Kidney (tissue), 22 donors: ENCODE measurements at places on chromosomes 5 and 9. TPM values are rescaled to one million over a fixed set of nuclear protein-coding genes. Genes with fewer than 3 reads are reported as not detected.
A peak's percentile ranks its signal among the peaks of the same experiment; 100 is the strongest.

Gene SEMA5A
- total RNA-seq: 23.3 TPM

Gene RASEF
- total RNA-seq: 11.9 TPM

Gene TMEM252
- 111 TPM for total RNA-seq

Gene NR4A3
- total RNA-seq: 9.1 TPM

Gene CCDC192
- total RNA-seq: not detected

Gene RNF183
- total RNA-seq: 3.6 TPM

Gene EGFL7
- 140 TPM for total RNA-seq

Gene SLC9A3
- total RNA-seq: 10.5 TPM

Gene FOXD4
- total RNA-seq: 0.60 TPM

Gene DMRTA1
- total RNA-seq: 2.3 TPM

DNA sequence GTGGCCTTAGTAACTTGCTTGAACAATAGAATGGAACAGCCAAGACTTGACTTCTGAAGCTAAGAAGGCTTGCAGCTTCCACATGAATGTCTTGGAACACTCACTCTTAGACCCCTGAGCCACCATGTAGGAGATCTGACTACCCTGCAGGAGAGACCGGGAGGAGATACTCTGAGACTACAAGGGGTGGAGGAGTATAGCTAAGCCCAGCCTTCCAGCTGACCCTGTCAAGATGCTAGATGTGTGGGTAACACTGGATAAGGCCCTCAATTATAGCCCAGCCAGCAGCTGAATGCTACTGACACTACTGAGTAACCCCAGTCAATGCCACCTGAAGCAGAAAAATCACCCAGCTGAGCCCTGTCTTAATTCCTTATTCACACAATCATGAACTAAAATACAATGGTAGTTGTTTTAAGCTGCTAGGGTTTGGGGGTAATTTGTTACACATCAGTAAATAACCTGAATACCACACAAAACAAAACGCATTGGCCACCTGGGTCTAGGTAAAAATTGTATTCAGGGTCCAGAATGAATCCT, 180.9 kb downstream of the FSTL4 start:
- H3K4me1 ChIP-seq: no peaks in the 10 kb centered on the region
- no peaks in the 10 kb centered on the region for H3K27me3 ChIP-seq
- no peak overlapping the region for H3K27ac ChIP-seq
- no peak overlapping the region for H3K4me3 ChIP-seq
- no peaks in the 10 kb centered on the region for H3K36me3 ChIP-seq

GRCh38 chr5:67020096-67020615, 176.4 kb downstream of the CD180 start:
- DNase-seq: no peak
- H3K27me3 ChIP-seq: no peaks in the 10 kb centered on the region
- H3K4me1 ChIP-seq: peaks cover 3% of the 10 kb centered on the region
- no peaks in the 10 kb centered on the region for H3K36me3 ChIP-seq

- H3K4me1 ChIP-seq: no peaks in the 10 kb centered on the region
- H3K4me3 ChIP-seq: no peak overlapping the region
- H3K27ac ChIP-seq: no peak overlapping the region
- H3K27me3 ChIP-seq: no peaks in the 10 kb centered on the region
- H3K36me3 ChIP-seq: no peaks in the 10 kb centered on the region
These were observed 48.3 kb upstream of the PIK3R1 start for GRCh38 chr5:68167195-68167651.

DNA sequence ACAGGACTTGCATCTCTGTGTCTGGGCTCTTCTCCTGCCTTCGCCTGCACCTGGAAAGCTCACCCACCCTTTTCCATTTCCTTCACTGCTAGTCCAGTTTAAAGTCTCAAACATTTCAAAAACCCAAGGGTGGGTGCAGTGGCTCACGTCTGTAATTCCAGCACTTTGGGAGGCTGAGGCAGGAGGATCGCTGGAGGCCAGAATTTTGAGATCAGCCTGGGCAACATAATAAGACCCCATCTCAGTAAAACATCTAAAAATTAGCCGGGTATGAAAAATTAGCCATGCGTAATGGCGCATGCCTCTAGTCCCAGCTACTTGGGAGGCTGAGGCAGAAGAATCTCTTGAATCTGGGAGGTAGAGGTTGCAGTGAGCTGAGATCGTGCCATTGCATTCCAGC, 139.9 kb upstream of the RETREG1 start:
- H3K4me3 ChIP-seq: no peak overlapping the region
- no peaks in the 10 kb centered on the region for H3K4me1 ChIP-seq
- H3K27me3 ChIP-seq: no peaks in the 10 kb centered on the region
- H3K27ac ChIP-seq: no peak overlapping the region

- no peaks in the 10 kb centered on the region for H3K4me1 ChIP-seq
- H3K36me3 ChIP-seq: no peaks in the 10 kb centered on the region
- H3K27me3 ChIP-seq: no peaks in the 10 kb centered on the region
- H3K4me3 ChIP-seq: no peak overlapping the region
- no peak overlapping the region for H3K27ac ChIP-seq
These were observed 598.4 kb downstream of the CHSY3 start for GRCh38 chr5:130502702-130503101.

DNA sequence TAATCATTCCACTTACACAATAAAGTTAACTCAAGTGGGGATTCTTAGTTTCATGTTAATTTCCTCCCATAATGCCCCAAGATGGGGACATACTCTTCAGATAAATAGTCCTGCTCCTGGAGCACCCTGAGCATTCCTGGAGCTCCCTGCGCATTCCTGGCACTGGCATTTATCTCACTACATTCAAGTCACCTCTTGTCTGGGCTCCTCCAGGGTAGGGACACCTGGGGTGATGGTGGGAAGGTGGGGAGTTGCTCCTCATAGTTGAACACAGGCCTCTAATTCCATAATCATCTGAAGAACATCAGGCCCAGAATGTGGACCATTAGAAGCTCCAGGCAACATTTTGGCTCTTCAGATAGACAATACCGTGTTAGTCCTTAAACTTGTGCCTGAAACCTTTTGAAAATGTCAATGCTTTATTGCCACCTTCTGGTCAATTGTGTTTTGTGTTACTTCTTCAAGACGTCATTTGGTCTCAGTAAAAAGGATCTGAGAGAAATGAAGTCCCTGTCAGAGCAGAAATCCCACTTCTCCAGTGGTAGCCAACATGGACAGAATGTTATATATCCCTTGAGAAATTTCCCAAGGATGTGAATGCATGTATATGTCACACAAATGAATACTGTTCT, 14.2 kb upstream of the AGGF1 start:
- peak; percentile 77 for DNase-seq
- no peak overlapping the region for H3K4me3 ChIP-seq
- H3K36me3 ChIP-seq: no peaks in the 10 kb centered on the region
- H3K27me3 ChIP-seq: no peaks in the 10 kb centered on the region

- no peaks in the 10 kb centered on the region for H3K27me3 ChIP-seq
- H3K36me3 ChIP-seq: no peaks in the 10 kb centered on the region
- peak; percentile 89 for DNase-seq
- H3K27ac ChIP-seq: no peak overlapping the region
- H3K4me3 ChIP-seq: no peak overlapping the region
- peaks cover 8% of the 10 kb centered on the region for H3K4me1 ChIP-seq
These were observed 186.9 kb downstream of the RGS3 start for GRCh38 chr9:113650207-113651131.

DNA sequence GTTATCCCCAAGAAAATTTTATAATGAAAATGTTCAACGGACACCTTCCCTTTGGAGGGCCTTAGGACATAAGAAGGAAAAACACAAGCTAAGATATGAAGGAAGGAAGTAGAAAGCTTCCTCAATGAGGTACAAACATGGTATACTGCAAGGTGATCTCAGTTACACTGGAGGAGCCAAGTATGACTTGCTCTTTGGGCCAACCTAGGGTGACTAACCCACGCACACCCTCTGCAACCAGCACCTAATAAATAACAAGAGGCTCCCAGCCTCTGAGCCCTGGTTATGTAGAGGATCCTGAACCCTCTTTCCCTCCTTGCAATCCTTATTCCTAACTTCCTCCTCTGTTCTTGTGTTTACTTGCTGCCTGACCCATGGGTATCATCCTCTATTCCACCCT, 38.3 kb upstream of the KCNV2 start:
- H3K36me3 ChIP-seq: no peaks in the 10 kb centered on the region
- no peak overlapping the region for H3K4me3 ChIP-seq
- no peak overlapping the region for H3K27ac ChIP-seq
- no peaks in the 10 kb centered on the region for H3K4me1 ChIP-seq
- no peaks in the 10 kb centered on the region for H3K27me3 ChIP-seq

DNA sequence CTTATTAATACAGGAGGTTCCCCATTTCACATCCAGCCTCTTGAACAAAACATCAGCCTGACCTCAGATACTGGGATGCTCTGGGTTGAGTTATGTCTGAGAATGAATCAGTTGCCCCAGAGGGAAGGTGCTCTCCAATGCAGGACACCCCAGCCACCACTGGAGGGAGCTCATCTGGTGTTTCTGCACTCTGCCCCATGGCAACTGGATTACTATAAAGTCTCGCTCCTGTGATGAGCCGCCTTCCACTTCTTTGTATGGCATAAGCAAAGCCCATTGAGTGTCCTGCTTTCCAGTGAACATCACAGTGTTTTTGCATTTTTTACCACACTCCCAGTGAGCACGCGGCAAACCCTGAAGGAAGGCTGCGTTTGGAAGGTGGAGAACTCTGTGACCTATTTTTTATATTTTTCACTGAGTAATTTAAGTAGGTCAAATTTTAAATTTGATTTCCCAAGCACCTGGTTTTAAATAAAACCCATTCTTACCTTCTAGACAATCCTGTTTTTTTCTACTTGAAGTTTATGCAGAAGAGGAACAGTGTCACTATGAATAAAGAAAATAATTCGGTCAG, 176.9 kb upstream of the WWC1 start:
- H3K36me3 ChIP-seq: no peaks in the 10 kb centered on the region
- H3K4me1 ChIP-seq: peaks cover 2% of the 10 kb centered on the region
- no peak overlapping the region for H3K27ac ChIP-seq
- DNase-seq: no peak
- H3K27me3 ChIP-seq: no peaks in the 10 kb centered on the region

GRCh38 chr5:165627548-165628170, 2122.2 kb downstream of the MAT2B start:
- DNase-seq: no peak
- no peaks in the 10 kb centered on the region for H3K4me1 ChIP-seq
- H3K4me3 ChIP-seq: no peak overlapping the region
- H3K27me3 ChIP-seq: no peaks in the 10 kb centered on the region
- no peak overlapping the region for H3K27ac ChIP-seq

DNA sequence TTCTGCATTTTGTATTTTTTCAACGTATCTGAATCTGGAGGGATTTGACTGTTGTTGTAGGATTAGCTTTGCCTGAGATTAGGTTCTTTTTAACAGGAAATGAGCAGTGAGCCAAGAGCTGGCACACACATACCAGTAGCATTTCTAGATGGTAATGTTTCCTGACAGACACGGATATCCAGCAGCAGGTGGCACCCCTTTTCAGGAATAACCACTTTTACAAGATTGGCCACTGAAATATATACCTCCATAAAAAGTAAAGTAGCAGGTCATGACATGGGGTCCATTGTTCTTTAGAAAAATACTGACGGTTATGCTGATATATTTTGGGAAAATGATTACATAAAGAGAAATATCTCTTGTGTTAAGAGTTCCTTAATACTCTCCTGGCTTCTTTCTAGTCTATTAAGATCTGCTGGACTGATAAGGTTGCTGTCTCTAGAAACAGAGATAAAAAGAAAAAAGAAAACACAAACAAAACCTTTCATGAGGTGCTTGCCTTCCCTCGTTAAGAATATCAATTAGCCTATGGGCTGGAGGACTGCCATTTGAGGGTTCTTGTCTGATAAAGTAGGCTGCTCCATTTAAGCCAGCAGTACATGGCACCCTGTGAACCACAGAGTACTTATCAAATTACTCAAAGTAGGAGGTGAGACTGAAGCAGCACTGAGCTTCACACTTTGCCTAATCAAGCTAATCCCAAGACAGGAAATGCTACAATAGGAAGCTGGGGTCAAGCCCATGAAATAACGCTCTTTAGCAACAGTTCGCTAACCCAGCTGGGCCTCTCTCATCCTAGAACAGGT, 101.6 kb upstream of the PCA3 start:
- H3K4me1 ChIP-seq: no peaks in the 10 kb centered on the region
- H3K36me3 ChIP-seq: no peaks in the 10 kb centered on the region
- no peak for DNase-seq
- H3K27me3 ChIP-seq: no peaks in the 10 kb centered on the region
- H3K4me3 ChIP-seq: no peak overlapping the region

DNA sequence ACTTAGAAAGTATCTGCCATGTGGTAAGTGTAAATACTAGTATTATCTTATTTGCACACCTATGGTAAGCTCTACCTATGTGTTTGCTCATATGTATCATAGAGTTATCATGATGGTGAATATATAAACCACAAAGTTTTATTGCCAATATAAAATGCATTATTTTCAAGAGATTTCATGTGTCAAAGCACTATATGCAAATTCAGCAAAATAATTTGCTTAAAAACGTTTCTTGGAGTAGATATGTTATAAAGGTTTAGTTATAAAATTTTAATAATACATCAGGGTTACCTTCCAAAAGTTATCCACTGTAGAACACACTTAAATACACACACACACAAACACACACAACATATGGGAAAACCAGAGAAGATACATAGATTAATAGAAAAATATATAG, 1431.7 kb upstream of the C9orf72 start:
- no peaks in the 10 kb centered on the region for H3K27me3 ChIP-seq
- no peak overlapping the region for H3K4me3 ChIP-seq
- no peaks in the 10 kb centered on the region for H3K4me1 ChIP-seq
- DNase-seq: no peak

DNA sequence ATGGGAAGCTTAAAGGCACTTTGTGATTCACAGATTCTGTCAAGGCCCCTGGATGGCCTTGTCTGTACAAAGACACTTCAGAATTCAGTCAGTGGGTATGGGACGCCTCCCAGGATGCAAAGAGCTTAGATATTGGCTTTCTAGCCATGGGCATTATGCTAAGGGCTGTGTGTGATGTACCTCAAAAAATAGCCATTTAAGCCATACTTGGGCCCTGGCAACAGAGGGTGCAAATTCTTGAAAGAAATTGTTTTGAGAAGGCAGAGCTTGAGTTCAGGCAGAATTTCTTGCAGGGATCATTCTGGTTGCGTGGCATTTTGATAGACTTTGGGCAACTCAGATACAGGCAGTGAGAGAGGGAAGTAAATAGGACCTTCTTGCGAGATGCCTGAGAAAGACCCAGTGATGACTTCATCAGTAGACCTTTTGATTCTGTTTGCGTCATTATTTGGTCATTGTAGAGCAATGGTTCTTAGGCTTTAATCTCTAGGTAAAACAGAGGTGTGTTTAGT, 3.9 kb downstream of the CYFIP2 start:
- H3K4me1 ChIP-seq: no peaks in the 10 kb centered on the region
- no peak for DNase-seq
- peak overlapping the region; percentile 79 for H3K27ac ChIP-seq
- H3K27me3 ChIP-seq: no peaks in the 10 kb centered on the region
- peak overlapping the region; percentile 40 for H3K4me3 ChIP-seq

- H3K4me3 ChIP-seq: no peak overlapping the region
- H3K27me3 ChIP-seq: no peaks in the 10 kb centered on the region
- H3K27ac ChIP-seq: no peak overlapping the region
- DNase-seq: no peak
- H3K36me3 ChIP-seq: no peaks in the 10 kb centered on the region
These were observed 18.2 kb upstream of the NREP start for GRCh38 chr5:111775224-111775623.
